ENCODE measurements at places on chromosomes 2 and 18.

GRCh38 chr2:44793322-44793870, 148.1 kb upstream of the SIX3 start:
- DNase-seq: peak; percentile 19

GRCh38 chr2:240460253-240460711, 24.8 kb downstream of the GPC1 start:
- no peak for DNase-seq

DNA sequence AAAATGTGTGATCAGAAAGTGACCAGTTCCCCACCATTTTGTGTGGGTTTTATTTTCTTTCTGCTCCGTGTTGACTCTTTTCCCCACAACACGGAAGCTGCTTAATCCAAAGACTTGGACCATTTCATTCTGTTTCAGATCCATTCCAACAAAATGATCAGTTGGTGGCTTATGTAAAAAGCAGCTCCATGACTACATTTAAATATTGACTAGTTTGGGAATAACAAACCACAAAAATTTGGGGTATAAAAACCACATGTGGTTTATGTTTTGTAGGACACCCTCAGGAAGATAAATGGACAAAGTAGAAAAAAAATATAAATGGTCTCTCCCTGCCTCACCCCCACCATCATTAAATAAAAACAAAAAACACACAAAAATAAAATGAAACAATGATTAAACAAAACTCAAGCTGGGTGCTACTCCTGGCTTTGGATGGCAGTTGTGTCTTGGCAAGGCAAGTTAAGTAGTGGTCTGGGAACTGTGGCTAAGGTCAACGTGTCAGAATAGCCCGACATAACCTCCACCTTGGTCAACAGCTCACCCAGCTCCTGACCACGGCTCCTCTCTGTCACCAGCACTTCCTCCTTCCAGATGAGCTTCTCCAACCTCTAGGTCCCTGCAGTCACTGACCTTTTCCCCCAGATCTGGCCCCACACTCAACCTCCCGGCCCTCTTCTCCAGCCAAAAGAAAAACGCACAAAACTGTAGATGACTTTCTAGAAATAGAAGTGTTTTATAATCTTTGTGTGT, 12.8 kb upstream of the WIPF1 start:
- DNase-seq: no peak

DNA sequence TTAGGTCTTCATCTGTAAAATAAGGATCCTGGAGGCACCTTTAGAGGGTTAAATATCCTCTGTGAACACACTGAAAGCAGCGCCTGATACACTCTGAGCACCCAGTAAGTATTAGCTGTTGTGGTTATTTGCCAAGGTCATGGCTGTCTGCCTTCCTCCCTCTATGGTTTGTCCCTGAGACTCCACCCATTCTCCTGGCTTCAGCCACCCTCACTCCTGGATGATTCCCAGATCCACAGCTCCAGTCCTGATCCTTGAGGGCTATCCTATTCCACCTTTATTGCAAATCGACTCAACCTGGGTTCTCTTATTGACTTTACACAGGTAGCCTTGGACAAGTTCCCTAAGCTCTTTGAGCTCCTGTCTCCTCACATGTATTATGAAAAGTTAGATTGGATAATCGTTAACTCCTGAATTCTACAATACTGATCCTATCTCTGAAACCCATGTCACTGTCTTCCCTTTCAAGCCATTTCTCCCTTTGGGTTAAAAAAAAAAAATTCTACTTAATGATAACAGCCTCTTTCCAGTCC, 162.3 kb downstream of the LAMA3 start:
- no peak for DNase-seq

DNA sequence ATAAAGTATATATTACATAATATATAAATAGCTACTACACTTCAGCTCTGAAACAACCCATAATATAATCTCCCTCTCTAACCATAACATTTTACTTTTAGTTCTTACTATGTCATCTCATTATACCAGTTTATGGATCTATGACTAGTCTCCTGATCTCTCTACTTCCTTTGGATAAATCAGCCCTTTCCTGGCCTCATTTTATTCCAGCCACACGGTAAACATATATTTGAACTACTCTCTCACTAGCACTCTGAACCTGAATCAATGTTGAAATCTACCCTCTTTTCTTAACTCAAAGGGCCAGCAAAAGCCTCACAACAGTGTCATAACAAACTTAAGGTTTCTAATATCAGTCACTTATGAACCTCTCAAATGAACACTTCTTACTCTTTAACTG, 62.6 kb downstream of the BAZ2B start:
- no peak for DNase-seq

- DNase-seq: no peak
Measured at GRCh38 chr18:79197531-79197930, 128.3 kb downstream of the ATP9B start.

DNA sequence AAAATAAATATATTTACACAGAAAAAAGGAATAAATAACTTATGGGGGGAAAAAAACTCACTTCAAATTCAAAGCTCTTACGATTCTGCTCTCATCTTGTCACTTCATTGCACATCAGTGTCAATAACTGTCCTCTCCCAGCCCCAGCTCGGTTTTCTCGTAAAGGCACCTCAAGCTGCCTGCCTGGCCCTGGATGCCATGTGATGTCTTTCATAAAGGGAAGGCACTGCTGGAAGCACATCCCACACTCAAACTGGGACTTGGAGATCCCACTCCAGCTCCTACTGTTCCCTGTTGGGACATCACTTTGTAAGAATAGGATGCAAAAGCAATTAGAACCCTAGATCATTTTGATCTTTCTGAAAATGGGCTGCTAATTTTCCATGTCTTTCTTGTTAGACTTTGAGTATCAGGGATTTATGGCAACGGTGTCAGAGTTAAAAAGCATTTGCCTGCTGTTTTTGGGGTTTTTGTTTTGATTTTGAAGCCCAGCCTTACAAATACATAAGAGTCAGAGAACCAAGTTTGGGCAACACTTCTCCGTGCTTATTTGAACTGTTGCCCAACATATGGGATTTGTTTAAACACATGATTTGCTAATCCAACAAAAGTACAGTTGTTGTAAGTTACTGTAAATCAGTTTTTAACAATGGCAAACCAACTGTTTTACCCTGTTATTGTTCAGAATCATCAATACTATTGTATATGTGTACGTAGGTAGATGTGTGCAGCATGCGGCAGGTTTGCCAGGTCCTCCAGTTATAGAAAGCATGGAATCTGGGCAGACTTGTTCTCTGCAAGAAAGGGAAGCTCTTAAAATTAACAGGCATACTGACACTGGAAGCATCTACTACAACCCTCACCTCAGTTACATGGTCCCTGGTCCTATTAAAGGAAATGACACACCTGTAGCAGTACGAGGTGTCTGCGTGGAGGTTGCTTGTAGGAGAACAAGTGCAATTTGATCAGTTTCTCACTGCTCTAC, 20.6 kb downstream of the SERTAD2 start:
- no peak for DNase-seq

DNA sequence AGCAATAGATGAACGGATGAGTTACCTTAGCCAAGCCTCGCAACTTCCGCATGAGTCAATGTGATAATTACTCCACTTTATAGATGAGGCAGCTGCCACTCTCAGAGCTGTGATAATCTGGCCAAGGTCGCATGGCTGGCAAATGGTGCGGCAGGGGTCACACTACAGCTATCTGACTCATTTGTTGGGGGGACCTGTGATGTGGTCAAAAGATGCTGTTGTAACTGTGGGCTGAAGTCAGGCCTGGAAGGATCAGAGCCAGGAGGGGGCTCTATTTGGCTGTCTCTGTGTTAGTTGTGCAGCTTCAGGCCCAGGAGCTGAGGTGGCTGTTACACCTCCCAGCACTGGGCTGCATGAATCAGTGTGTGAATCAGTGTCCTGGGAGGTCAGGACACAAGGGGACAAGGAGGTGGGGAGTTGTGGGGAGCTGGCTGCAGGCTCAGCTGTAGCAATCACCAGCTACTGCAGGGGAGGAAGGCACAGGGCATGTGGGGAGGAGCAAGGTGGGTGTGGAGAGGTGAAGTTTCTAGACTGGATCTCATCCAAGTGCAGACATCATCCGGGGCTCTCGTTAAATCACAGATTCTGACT, 33.1 kb downstream of the NGEF start:
- no peak for DNase-seq

DNA sequence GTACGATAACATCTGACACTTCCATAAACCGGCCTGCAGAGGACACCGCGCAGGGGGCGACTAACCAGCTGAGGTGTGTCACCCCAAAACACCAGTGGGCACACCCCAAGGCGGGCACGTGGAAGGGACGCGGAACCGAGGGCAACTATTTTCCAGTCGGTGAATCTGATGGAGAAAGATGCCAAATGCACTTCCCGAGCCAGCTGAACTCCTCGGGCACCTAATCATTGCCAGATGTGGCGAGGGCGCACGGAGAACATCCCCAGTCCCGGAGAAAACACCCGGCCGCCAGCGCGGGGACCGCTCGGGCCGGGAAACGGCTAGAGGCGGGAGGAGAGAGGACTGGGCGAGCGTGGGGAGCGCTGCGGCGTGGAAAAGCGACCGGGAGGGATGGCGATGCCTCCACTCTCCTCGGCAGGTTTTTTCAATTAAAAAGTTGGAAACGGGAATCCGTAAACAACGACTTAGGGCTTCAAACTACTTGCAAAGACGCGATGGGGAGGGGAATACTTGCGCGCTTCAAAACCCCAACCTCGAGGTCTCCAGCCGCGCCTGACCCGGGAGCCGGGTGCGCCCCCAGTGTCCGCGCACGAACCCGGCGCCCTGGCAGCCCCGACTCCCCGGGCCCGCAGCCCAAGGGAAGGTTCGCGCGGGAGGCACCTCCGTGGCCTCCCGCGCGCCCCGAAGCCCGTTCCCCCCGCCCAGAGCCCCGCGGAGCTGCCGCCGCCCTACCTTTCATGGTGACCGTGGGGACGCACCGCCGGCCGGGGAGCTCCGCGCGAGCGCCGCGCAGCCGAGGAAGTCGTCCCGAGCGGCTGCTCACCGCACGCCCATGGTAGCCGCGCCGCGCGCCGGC, 497 bp downstream of the COLEC12 start:
- DNase-seq: no peak

GRCh38 chr2:233221378-233222063, 30.0 kb upstream of the ATG16L1 start:
- DNase-seq: no peak

DNA sequence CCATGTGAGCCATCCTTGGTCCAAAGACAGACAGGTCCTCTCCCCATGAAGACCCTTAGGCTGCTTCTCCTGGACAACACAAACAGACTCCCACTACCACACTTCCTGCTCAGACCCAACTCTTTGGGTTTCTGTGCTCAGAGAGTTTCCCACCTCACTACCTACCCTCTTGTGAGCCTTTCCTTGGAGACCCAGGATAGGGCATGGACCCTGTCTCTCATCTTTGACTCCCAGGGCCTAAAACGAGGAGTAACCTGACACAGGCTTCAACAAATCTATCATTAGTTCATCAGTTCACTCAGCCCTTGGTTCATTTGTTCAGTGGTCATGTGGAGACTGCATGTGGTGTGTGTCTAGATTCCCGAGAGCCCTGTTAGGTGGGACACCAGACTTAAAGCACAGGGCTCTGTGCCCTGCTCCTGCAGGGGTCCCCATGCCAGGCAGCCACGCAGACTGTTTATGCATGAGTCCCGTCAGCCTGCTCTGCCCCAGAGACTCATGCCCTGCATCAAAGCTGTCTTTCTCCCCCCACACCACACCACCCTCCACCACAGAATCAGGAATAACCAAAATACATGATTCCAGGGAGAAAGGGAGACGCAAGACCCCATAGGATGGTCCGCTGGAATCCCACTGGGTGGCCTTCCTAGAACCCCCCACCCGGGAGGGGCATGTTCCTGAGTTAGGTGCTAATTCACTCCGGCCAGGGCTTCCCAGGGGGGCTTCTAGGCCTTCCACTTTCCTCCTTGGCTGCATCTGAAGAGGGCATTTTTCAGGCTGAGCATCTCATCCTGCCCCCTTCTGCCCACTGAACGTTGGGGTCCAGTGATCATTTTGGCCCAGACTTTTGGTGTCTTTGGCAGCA, 100.2 kb upstream of the TEX51 start:
- DNase-seq: no peak

Measured in RPMI8226 (cell line).